Sciatic nerve (tissue), 2 donors: ENCODE measurements at places on chromosomes 7 and 10. TPM values are rescaled to one million over a fixed set of nuclear protein-coding genes. Genes with fewer than 3 reads are reported as not detected.

Gene FAM241B
- 6.1 TPM for total RNA-seq

DNA sequence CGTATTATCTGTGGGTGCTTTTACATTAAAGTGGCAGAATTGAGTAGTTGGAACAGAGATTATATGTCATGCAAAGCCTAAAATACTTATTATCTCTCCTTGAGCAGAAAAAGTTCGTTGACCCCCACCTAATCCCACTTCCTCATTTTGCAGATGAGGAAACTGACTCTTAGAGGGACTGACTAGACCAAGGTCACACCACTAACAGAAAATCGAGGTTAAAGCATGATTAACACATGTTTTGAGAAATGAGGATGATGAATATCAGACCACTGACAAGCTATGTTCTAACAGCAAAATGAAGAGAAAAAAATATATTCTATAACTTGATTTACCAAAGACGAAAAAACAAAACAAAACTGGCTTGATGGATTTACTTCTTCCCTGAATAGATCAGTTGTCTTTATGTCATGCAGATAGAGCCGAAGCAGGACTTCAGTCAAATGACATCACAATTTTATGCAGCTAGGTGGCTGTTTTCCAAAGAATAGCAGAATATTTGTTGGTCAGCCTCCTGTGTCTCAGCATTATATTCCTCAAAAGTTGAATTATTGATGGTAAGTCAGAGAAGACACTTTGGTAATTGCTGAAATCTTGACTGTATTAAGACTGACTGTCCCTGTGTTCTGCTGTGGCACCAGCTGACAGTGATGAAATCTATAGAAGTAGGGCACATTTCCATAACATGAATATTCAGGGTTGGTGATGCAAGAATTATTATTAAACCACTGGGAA is 24.2 kb upstream of the SMIM30 start:
- no peak for DNase-seq

GRCh38 chr7:8214244-8214824 is 47.6 kb downstream of the ICA1 start:
- DNase-seq: no peak

- DNase-seq: no peak
Measured at GRCh38 chr7:77442636-77443035, 26.5 kb upstream of the GSAP start.

DNA sequence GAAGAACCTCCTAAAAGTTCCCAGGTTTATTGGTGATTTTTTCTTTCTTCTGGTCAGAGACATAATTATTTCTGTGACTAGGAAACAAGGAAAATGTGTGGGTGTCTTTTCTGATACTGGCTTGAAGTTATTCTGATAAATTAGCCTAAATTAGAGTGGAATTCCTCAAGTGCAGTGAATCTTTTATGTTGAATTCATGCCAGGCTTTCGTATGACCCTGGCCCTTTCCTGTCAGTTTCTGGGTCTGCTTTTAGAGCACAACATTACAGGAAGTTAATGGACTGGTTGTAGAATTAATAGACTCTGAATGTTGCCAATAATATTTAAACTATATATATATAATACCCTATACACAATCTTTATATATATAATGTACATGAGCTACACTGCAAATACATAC is 230.6 kb upstream of the KIAA1217 start:
- no peak for DNase-seq

Gene CFAP70
- 6.6 TPM for total RNA-seq

DNA sequence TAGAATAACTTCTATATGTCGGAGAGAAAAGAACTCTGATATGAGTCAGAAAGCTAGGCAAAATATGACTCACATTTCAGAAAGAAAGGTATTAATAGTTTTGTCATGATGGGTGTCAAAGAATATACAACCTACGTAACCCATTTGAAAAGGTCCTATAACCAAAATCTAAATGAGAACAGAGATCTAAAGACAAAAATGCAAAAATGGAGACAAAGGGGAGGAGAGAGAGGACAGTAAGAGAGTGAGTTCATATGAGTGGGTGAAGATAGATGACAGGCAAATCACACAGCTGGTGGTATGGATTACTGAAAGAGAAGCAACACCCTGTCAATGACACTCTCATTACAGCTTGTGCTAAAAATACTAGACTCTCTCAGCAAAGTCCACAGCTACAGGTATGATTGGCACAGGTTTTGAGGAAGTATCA is 25.6 kb downstream of the ANKMY2 start:
- no peak for DNase-seq

Gene EIF5AL1
- 0.09 TPM for total RNA-seq

- DNase-seq: no peak
Measured at GRCh38 chr10:4780782-4781181, 45.2 kb upstream of the AKR1E2 start.

Gene SPDYE2
- 0.31 TPM for total RNA-seq

GRCh38 chr7:47539398-47540052 is 42.4 kb downstream of the TNS3 start:
- DNase-seq: no peak

GRCh38 chr7:40148671-40149070 is 13.9 kb downstream of the SUGCT start:
- DNase-seq: no peak

DNA sequence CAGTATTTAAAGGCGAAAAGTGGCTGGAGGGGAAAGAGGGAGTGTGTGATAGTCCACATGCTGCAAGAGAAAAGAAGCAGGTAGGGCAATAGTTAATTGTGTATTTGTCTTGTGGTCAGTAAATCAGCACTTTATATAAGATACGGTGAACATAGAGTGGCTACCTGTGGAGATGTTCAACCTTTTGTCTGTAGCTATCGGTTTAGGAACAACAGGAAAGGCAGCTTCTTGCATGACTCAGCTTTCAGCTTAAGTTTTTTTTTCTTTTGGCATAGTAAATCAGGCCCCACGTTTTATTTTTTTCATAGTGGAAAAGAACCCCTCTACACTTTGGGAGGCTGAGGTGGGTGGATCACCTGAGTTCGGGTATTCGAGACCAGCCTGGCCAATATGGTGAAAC is 14.2 kb upstream of the MTPN start:
- no peak for DNase-seq

Gene PSD
- total RNA-seq: 1.9 TPM

Gene IL2RA
- 1.1 TPM for total RNA-seq

Gene CDCA7L
- 15.9 TPM for total RNA-seq

DNA sequence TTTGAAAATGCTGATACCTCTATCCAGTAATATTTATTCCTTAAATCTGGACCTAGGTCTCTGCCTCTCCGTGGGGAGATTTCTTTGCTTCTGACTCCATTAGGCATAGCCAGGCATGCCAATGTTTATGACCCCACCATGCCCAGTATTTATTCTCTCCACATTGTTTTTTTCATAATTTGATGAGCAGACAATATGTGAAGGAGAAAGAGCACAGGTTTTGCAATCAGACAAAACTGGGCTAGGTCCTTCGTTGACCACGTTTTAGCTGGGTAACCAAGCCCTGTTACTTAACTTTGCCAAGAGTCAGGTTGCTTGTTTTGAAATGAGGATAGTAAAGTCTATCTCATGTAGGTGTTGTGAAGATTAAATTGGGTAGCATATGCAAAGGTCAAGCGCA is 21.6 kb upstream of the PRPS1L1 start:
- DNase-seq: no peak

GRCh38 chr7:135745703-135746312 is 2.8 kb downstream of the FAM180A start:
- peak; percentile 68 for DNase-seq

- DNase-seq: peak; percentile 79
Measured at GRCh38 chr7:37211097-37211880, 237.4 kb downstream of the ELMO1 start.

Gene PANK1
- 4.9 TPM for total RNA-seq

DNA sequence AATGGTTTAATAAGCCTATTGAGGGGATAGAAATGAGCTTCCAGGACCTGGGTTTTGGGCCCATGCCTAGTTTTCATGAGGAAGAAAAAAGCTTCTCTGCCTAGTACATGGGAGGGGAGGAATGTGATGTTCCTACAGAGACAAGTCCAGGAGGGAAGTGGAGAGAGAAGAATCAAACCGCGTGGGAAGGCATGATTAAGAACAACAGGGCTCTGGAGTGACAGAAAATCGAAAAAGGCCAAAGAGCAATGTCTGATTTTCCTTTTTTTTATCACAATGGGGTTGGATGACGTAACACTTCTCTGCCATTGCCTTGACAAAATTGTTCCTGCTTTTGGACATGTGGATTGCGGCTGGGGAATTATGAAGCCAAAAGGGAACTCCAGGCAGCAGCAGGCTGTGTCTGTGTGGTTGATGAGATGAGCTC is 258.6 kb downstream of the CXCL12 start:
- DNase-seq: no peak

- no peak for DNase-seq
Measured at GRCh38 chr7:157168571-157168970, 29.8 kb downstream of the UBE3C start.

Gene CYP17A1
- total RNA-seq: 0.18 TPM
